ENCODE measurements at places on chromosomes 12 and 14. TPM values are rescaled to one million over a fixed set of nuclear protein-coding genes. Genes with fewer than 3 reads are reported as not detected.

- no peak for DNase-seq
These were observed 9.3 kb upstream of the PPP4R4 start for GRCh38 chr14:94164685-94165431.

KLRC3 gene
- total RNA-seq: 5.8 TPM

DNA sequence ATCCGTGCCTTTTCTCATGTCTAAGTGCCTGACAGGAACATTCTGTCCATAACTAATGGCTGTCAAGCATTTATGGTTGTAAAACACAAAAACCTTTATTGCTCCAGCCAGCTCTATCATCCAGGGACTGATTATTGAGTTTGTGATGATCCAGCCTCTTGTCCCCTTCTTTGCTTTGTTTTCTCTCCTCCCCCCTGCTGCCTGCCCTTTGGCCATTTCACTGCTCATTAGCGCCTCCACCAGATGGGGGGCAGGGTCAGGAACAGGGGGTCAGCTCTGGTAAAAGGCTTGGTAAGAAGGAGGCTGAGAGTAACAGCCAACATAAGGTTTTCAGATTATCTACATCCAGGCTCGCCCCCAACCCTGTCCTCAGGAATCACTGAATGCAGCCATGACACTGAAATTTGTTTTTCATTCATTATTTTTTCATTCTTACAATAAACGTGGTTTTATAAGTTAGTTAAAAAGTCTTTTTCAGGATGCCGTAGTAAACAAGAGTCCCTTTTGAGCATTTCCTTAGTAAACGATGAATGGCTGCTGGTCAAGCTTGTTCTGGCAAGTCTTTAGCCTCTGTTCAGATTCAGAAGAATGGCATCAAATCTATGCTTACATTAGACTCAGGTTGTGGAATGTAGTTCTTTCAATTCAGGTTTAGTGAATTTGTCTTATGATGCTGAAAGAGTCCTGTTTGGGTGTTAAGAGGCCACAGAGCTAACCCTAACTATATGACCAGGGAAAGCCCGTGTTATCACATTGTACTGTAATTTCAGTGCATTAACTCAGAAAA, 21.7 kb downstream of the HMGA2 start:
- no peak for DNase-seq

NAA25 gene
- 36.7 TPM for total RNA-seq

DCAF5 gene
- 40.2 TPM for total RNA-seq

DNA sequence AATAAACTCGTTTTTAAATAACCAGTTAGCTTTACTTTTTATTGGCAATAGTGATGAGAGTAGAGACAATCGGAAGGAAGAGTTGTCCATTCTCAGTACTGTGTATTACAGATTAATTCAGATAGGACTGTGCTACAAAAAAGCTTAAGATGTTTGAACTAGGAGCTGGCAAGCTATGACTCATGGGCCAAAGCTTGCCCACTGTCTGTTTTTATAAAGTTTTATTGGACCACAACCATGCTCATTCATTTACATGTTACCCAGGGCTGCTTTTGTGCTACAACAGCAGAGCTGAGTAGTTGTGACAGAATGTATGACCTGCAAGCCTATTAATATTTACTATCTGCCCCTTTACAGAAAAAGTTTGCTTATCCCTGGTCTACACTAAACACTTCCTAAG, 19.4 kb downstream of the GNS start:
- DNase-seq: no peak

MYO1A gene
- total RNA-seq: 0.94 TPM

- DNase-seq: no peak
These were observed 17.7 kb downstream of the C12orf71 start for GRCh38 chr12:27064397-27065342.

SAMD4A gene
- 24.9 TPM for total RNA-seq

CHST11 gene
- 45.0 TPM for total RNA-seq

- DNase-seq: peak; percentile 93
These were observed at the start of gene WSB2 for GRCh38 chr12:118061011-118061872. TSS of gene WSB2 (minus strand) at chr12:118061179. CDS start at chr12:118061048, 131 bp downstream.

CDH24 gene
- total RNA-seq: 2.6 TPM

DNA sequence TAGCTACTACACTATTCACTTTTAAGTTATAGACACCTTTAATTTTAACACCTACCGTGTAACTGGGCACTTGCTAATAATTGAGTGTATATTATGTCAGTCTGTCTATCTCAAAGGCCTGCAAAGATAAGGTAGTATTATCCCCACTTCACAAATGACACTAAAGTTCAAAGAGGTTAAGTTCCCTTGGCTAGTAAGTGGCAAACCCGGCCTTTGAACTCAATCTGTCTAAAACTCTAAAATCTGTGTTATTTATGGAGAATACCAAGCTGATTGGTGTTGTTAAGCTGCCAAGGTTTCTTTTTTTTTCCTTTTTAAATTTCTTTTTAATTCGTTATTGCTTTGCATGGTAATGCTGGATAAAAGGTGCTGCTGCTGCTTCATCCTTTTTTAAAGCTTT, 37.7 kb downstream of the YLPM1 start:
- DNase-seq: no peak

GRCh38 chr12:117022465-117022864, 76.8 kb downstream of the TESC start:
- DNase-seq: no peak

FOXN4 gene
- not detected for total RNA-seq

- DNase-seq: no peak
These were observed 396.2 kb downstream of the PAWR start for GRCh38 chr12:79294590-79294989.

- DNase-seq: no peak
These were observed 56.1 kb upstream of the TCL1A start for GRCh38 chr14:95769976-95770375.

SLC10A1 gene
- not detected for total RNA-seq

DNA sequence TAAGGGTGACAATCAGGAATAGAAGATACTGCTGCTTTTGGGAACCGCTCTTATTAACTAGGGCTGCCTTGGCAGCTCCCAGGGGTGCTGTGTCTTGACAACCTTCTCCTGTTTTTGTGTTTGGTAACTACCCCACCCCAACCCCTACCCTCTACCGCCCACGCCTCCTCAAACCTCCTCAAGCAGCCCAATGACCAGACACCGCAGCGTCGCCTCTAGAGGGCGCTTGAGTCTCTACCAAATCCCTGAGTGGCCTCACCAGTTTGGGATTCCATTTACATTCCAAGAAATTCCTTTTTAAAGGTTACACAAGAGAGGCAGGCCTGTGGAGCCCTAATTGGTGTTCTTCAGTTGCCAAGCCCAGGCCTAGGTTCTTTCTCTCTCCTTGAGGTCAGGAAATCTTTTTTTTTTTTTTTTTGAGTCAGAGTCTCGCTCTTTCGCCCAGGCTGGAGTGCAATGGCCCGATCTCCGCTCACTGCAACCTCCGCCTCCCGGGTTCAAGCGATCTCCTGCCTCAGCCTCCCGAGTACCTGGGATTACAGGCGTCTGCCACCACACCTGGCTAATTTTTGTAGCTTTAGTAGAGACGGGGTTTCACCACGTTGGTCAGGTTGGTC, 72.4 kb upstream of the USP44 start:
- DNase-seq: peak; percentile 78

- DNase-seq: no peak
These were observed 28.9 kb downstream of the PPTC7 start for GRCh38 chr12:110554184-110554583.

GRCh38 chr12:131923260-131923659, 5.8 kb upstream of the PUS1 start:
- DNase-seq: no peak

DNA sequence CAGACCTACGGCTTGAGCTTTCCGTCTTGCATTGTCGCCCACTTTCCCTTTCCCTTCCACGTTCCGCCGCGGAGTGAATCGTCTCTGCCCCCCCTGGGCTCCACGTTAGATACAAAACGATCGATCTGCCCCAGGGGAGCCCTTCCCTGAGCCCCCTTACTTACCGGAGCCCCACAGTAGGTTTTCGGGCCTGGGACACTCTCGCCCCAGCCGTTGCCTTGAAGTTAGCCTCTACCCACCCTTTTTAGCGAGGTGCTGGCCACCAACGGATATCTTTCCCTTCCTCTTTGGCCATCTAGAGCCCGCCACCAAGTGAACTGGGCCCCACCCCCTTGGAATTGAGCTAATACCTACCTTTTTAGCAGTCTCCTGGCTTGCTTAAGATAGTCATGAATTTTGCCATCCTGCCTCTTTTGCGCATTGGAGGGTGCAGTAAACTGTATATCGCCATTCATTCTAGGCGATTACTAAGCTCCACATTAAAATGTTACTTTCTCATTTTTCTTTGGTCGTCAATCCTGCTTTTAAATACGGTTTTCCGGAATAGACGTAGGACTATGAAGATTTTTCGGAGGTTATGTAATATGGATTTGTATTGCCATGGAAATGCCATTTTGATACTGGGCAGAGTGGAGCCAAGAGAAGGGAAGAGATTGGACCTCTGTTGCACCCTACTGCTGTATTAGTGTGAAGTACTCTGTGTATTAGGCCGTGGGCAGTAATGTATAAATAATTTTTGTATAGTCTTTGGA, 764 bp downstream of the RBM25 start:
- DNase-seq: no peak

- DNase-seq: no peak
These were observed 227 bp downstream of the GPN3 start for GRCh38 chr12:110467847-110468213.

- DNase-seq: no peak
These were observed 137.8 kb downstream of the ADGRD1 start for GRCh38 chr12:131091413-131091975.

HOXC4 gene
- 2.1 TPM for total RNA-seq

DNA sequence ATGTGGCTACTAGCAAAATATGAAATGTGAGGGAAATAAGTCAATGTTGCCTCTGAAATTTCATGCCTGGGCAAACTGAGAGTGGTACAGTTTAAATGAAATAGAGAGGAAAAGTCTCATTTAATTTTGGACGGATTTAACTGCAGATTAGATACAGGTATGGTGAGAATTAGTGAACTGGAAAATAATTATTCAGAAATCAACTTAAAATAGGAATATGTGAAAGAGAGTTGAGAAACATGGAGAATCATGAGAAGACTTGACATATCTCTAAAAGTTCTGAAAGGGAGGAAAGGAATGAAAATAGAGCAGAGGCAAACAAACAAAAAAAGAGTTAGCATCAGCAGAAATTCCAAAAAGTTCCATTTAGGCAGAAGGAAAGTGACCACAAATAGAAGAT, 33.5 kb upstream of the BMAL2 start:
- DNase-seq: no peak

GRCh38 chr14:55877942-55878341, 240.3 kb upstream of the PELI2 start:
- no peak for DNase-seq

GRCh38 chr12:118986050-118986449, 4.7 kb downstream of the SRRM4 start:
- DNase-seq: no peak

DNA sequence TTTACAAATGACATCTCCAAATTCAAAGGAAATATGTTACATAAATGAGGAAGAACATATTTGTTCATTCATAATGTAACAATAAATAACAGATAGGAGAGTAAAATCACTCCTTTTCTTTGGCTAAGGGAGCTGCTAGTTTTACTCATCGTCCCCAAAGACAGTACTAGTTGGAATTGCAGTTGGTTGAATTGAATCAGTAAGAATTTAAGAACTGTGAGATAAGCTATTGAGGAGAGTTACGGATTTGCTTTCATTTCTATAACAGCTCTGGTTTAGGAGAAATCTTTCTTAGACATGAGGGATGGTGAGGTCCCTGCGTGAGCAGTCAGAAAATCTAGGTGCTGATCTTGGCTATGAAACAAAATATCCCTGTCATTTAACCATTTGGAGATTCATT, 402.8 kb downstream of the AEBP2 start:
- no peak for DNase-seq

DNA sequence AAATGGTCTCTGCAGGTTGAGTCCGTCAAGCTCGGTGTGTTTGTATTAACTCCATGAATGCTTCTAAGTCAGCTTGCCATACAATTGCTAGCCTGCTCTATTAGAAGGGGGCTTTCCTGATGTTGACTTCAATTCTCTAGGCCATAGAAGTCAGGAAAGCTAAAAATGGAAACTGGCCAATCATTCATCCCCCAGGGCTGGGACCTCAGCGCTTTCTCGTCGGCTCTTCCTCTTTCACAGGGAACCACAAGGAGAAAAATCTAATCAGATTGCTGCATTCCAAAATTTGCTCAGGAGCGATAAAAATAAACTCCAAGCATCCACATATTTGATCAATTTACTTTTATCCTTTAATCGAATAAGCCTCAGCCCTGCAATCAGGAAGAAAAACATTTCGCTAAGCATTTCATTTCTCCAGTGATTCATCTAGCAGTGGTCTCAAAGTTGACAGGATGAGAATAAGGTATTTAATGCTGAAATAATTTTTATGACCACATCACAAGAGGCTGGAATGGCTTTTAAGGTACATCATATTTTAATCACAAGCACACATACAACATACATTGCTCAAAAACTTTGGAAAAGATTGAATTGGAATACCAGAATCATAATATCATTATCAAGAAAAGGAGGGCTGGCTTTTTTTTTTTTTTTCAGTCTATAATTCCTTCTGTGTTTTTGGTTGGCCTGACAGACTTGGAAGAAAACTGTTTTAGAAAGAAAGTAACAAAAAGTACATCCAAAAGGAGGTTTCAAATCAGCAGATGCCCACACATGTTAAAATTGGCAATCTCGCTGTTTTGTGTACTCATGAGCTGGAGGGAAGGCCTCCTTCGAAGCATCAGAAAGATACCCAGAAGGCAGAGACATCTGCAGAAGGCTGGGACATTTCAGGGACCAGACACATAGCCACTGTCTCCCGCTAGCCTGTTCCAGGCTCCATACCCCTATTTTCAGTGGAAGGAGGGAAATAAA, 316.3 kb downstream of the NUAK1 start:
- no peak for DNase-seq

DNA sequence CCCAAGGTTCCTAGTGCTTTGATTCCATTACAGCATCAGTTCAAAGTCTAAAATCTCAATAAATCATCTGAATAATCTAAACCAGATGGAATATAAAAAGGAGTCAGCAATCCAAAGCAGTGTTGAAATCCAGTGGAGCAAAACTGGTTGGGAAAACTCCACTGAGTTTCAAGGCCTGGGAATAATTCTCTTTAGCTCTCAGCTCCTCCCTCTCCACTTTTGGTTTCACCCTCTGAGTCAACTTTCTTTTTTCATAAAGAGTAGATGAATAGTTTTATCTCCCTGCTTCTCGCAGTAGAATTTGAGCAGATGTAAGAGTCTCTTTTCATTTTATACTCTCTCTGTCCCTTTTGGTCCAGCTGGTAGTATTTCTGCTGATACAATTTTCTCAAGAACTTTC, 338.6 kb downstream of the APAF1 start:
- DNase-seq: no peak

- peak; percentile 87 for DNase-seq
These were observed 17.8 kb upstream of the HDAC7 start for GRCh38 chr12:47837190-47838171.

NGB gene
- not detected for total RNA-seq

DNA sequence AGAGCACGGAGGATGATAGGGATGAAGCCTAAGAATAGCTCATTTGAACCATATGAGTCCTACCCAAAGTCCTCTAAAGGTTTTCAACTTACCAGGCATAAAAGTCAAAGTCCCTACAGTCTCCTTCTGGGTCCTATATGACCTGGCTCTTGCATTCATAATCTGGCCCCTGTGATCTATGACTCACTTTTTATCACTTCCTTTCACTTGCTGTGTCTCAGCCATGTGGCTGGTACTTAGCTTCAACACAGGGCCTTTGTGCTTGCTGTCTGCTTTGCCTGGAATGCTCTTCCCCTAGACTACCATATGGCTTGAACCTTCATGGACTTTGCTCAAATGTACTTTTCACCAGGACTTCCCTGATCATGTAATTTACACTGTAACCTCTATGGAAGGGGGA, 137.6 kb upstream of the TMTC1 start:
- DNase-seq: no peak

PARP11 gene
- total RNA-seq: 16.7 TPM

Measured in spleen (tissue), 13 donors.